Activated CD4-positive, CD25-positive, alpha-beta regulatory T cell treated with anti-CD3 and anti-CD28 coated beads, Interleukin-2, amount 50 U/mL, for 24 hours (primary cell): ENCODE measurements at places on chromosomes 5 and 9.

DNA sequence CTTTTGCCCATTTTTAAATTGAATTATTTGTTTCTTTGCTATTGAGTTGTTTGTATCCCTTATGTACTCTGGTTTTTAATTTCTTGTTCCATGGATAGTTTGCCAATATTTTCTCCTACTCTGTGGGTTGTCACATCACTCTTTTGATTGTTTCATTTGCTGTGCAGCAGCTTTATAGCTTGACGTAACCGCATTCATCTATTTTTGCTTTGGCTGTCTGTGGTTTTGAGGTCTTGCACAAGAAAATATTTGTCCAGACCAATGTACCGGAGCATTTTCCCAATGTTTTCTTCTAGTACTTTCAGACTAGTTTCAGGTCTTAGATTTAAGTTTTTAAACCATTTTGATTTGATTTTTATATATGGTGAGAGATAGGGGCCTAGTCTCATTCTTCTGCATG lies 36.2 kb upstream of the ZNF366 start:
- ATAC-seq = no peak

DNA sequence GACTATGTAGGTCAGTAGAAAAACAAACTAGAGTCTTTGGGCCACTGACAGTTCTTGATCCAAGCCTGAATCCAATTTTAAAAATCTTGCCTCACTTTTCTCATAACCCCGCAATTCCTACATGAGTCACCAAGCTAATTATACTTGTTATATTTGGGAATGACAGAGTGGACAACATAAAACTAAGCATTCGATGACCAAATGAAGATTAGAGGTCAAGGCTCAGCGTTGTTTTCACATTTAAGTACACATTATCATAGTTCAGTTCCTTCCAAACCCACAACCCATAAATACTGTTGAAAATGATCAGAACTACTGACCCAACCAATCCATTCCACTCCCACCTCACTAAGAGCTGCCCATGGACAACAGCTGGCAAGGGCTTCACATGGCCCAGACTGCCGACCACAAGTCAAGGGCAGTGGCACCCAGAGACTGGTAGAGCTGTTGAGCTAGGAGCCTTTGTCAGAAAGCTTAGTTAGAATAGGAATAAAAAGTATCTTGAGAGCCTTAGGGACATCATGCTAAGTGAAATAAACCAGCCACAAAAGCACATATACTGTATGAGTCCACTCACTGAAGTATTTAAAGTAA lies 64.2 kb downstream of the MYO10 start:
- ATAC-seq = no peak

DNA sequence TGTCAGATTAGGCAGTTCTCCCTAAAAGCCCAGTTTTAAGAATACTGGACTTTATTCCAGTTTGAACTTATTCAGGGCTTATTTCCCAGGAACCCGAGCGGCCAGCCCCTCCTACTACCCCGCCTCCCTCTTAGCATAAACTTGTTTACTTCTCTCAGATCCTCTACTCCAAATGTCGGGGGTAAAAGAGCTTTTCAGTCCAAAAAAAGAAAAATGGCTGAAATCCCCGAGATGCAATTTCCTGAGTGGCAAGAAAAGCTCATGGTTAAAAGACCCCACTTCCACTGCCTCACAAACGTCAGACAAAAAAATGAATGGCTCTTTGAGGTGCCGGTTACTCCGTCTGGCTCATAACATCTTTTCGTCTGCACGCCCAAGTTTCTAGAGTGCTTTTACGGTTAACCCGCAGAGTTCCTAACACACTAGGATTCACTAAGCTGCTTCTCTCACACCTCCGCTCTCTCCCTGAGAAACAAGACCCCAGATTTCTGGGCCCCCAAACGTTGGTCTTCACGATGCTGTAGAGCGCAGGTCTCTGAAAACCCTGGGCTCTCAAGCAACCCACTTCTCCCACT lies 402 bp downstream of the BRD8 start:
- no peak for ATAC-seq

DNA sequence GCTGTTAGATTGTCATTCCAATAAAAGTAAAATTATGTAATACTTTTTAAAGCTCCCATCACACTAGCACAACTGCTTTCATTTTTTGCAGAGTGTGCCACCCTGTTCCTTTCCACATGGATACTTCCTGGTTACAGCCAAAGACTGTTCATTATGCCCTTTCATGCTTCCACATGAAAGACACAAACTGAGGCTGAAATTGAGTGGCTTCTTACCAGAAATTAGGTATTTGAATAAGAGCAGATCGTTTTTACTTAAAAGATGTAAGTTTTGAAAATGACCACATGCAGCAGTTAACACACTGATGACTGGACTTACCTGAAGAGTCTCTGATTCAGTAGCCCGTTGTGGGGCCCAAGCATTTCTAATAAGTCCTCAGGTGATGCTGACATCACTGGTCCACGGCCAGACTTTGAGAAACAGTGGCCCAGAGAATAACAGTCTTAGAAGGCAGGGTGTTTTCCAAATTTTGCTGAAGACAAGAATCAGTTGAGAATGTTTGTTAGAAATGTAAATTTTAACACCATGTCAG lies 187.6 kb upstream of the DMRT1 start:
- ATAC-seq = no peak

DNA sequence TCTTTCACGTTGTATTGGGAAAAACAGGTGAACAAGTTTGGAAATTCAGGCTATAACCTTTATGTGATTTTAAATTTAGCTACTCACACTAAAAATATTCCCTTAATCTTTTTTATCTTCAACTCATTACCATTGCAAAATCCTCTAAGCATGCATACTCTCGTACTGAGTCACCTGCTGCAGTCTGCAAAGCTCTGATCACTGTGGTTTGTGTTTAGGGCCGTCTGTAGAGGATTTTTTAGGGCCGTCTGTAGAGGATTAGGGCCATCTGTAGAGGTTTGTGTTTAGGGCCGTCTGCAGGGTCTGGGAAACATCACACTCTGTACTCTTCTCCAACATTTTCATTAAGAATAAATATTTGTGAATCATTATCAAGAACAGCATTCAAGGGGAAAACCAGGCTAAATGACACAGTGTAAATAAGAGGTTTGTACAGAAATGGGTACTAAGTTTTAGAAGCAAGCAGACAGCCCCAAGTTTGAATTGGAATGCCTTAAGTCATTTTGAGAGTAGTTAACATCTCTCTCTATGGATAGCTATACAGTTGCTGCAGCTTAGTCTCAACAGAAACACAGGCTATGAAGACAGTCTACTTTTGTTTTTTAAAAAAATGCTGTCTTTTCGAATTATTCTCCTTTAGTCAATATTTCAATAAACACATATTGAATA lies 155.0 kb upstream of the TSLP start:
- no peak for ATAC-seq
